Natural killer cell treated with Interleukin-12 subunit alpha and Interleukin-12 subunit beta and Interleukin-15 and Interleukin-18, amount 100 ng/mL, for 72 hours (primary cell): ENCODE measurements at places on chromosomes 13 and 19. TPM values are rescaled to one million over a fixed set of nuclear protein-coding genes. Genes with fewer than 3 reads are reported as not detected.

- no peaks in the 10 kb centered on the region for H3K27me3 ChIP-seq
- no peak for DNase-seq
- no peak overlapping the region for H3K27ac ChIP-seq
- no peaks in the 10 kb centered on the region for H3K4me1 ChIP-seq
- H3K36me3 ChIP-seq: no peaks in the 10 kb centered on the region
Observed at GRCh38 chr13:103908274-103908673, 842.1 kb upstream of the SLC10A2 start.

DNA sequence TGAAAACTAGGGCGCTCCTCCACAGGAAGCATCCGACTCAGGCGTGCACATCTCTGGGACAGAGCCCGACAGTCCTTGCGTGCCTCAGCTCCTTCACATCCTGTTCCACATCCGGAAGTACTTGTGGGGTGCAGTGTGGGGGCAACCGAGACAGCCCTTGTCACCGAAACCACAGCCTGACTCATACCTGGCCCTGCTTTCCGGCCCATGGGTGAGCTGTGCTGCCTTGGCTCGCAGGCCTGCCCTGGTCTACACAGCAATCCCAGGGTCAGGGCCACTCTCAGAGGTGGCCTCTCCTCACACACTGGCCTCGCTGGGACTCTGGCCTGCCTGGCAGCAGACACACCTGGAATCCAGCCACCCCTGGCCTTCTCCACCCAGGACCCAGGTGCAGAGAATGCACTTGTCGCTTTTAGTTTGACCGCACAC, 100.4 kb downstream of the STK24 start:
- H3K4me3 ChIP-seq: peak overlapping the region; percentile 81
- DNase-seq: peak; percentile 95
- H3K36me3 ChIP-seq: peaks cover 19% of the 10 kb centered on the region
- peak overlapping the region; percentile 88 for H3K27ac ChIP-seq
- peaks cover 55% of the 10 kb centered on the region for H3K4me1 ChIP-seq

Gene AMER2
- not detected for total RNA-seq

Gene EPSTI1
- 29.6 TPM for total RNA-seq

DNA sequence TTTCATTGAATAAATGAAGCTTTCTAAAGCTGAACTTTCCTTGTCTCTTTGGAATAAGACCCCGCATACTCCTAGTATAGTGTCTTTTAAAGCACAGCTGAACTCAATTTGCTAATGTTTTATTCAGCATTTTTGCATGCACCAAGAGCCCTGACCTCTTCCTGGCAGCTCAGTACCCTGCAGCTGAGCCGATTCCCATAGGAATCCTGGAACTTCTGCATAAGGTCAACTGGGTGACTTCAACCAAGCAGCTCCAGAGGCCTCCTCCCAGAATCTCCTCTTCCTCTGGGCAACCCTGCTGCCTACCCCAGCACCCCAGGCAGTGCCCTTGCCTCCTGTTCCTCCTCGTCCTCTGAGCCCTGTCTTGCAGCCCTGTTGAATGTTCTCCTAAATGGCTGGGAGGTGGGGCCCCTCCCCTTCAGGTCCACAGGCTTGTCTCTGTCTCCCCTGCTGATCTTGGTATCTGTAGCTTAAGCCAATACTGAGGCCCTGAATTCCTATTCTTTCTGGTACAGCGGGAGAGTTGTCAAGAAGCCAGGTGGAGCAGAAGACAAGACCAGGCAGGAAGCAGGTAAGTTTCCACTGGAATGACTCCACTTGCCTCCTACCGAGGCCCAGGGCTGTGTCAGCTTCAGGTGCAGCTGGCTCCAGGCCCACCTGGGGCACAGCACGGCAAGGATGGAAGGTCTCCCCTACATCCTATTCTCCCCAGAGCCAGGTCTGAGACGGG, 23.6 kb upstream of the CCDC124 start:
- H3K4me3 ChIP-seq: no peak overlapping the region
- peaks cover 7% of the 10 kb centered on the region for H3K27me3 ChIP-seq
- H3K4me1 ChIP-seq: no peaks in the 10 kb centered on the region
- no peak for DNase-seq

DNA sequence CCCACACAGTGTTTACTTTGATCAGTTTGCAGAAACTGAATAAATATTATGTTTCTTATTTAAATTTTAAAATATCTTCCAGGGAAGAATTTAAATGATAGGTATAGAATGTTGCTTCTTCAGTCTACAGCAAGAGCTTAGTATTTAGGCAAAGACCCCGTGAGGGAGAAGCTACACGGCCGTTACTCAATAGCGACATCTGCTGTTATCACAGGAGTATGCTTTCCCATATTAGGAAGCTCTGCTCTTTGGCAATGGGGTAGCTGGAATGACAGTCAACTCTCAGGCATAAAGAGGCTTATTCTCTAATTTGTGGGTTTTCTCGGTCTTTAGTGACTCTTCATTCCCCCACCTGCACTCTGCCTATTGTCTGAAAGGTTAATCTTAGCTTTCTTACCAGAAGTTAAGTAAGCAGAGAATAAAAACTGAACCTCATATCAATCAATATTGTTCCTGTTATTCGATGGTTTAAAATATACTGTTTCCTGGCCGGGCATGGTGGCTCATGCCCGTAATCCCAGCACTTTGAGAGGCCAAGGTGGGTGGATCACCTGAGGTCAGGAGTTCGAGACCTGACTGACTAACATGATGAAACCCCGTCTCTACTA, 13.2 kb upstream of the LHFPL6 start:
- no peak for DNase-seq
- H3K27me3 ChIP-seq: peaks cover 11% of the 10 kb centered on the region
- no peaks in the 10 kb centered on the region for H3K36me3 ChIP-seq
- H3K4me1 ChIP-seq: no peaks in the 10 kb centered on the region
- no peak overlapping the region for H3K4me3 ChIP-seq

- H3K27me3 ChIP-seq: peaks cover 33% of the 10 kb centered on the region
- DNase-seq: no peak
- H3K36me3 ChIP-seq: no peaks in the 10 kb centered on the region
Observed at GRCh38 chr19:41457241-41457640, 14.3 kb downstream of the ERICH4 start.

GRCh38 chr13:107799001-107799400, 416.3 kb downstream of the LIG4 start:
- H3K4me3 ChIP-seq: no peak overlapping the region
- H3K4me1 ChIP-seq: no peaks in the 10 kb centered on the region
- DNase-seq: no peak
- H3K36me3 ChIP-seq: no peaks in the 10 kb centered on the region

Gene CBLC
- not detected for total RNA-seq

- H3K27me3 ChIP-seq: peaks cover 52% of the 10 kb centered on the region
- H3K4me3 ChIP-seq: no peak overlapping the region
- no peaks in the 10 kb centered on the region for H3K36me3 ChIP-seq
- H3K27ac ChIP-seq: no peak overlapping the region
- no peaks in the 10 kb centered on the region for H3K4me1 ChIP-seq
Observed at GRCh38 chr19:50694815-50695145, 24.8 kb downstream of the SHANK1 start.

DNA sequence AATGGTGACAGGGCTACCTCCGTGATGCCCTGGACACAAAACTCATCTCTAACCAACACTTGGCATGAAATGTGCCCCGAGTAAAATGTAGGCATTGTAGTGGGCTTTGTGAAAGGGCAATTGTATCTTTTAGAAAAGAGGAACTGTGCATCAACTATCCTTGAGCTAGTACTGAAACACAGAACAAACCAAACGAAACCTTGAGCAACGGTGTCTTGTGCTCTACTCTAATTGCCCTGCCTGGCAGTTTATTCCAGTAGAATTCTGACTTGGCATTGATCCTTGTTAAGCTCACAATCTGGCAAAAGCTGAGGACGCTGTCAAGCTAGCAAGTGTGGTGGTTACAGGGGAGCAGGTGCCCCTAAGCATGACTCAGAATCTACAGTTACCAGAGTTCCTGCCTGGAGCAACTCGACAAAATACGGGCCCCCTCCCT, 707.1 kb upstream of the SPRY2 start:
- no peaks in the 10 kb centered on the region for H3K36me3 ChIP-seq
- H3K27ac ChIP-seq: no peak overlapping the region
- H3K4me1 ChIP-seq: no peaks in the 10 kb centered on the region
- H3K27me3 ChIP-seq: no peaks in the 10 kb centered on the region
- DNase-seq: no peak

- no peaks in the 10 kb centered on the region for H3K4me1 ChIP-seq
- H3K27me3 ChIP-seq: peaks cover 17% of the 10 kb centered on the region
- no peak overlapping the region for H3K4me3 ChIP-seq
- no peaks in the 10 kb centered on the region for H3K36me3 ChIP-seq
- no peak for DNase-seq
- H3K27ac ChIP-seq: no peak overlapping the region
Observed at GRCh38 chr13:110266983-110267382, 40.0 kb downstream of the COL4A1 start.

DNA sequence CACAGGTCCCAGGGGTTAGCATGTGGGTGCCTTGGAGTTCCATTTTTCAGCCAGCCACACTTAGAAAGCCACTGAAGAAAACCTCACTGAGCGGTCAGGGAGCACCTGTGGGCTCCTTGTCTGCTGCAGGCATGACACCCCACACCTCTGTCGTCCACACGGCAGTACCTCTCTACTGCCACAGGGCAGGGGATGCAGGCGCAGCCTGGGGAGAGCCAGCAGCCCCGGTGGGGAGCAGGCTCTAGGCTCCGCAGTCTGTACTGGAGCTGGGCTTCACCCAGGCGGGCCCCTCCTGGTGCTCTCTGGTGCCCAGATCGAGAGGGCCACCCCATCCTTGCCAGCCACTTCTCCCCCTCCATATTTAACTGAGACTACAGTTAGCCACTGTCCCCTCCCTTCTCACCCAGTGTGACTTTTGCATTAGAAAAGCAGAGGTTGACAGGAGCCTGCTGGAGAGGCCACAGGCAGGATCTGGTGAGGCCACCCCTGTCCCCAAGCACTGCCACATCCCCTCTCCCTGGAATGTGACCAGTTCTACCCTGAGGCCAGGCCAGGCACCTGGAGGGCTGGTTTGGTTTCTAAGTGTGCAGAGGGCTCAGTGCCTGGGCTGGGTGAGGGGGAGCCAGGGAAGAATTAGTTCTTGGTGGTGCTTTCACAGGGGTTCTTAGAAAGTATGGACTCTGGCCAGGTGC, 104.4 kb downstream of the KDM4B start:
- H3K4me3 ChIP-seq: peak overlapping the region; percentile 27
- no peaks in the 10 kb centered on the region for H3K27me3 ChIP-seq
- H3K36me3 ChIP-seq: no peaks in the 10 kb centered on the region

DNA sequence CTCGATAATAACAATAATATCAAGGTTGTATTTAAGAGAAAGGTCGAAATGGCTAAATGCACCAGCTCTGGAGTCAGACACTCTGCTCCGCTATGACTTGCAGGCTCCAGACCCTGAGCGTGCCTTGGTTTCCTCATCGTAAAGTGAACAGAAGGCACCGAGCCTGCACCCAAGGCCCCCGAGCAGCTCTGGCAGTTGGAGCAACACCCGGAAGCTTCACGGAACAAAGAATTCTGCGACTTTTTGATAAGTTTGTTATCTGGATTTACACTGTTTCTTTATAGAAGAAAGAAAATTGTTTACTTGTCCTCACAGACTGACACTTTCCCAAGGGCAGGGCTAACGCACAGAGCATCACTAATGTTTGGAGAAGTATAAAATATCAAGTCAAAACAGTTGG, 4.4 kb downstream of the GRTP1 start:
- H3K27ac ChIP-seq: no peak overlapping the region
- peaks cover 5% of the 10 kb centered on the region for H3K4me1 ChIP-seq
- H3K4me3 ChIP-seq: no peak overlapping the region
- DNase-seq: no peak
- peaks cover 6% of the 10 kb centered on the region for H3K27me3 ChIP-seq

Gene SMG9
- total RNA-seq: 103 TPM

DNA sequence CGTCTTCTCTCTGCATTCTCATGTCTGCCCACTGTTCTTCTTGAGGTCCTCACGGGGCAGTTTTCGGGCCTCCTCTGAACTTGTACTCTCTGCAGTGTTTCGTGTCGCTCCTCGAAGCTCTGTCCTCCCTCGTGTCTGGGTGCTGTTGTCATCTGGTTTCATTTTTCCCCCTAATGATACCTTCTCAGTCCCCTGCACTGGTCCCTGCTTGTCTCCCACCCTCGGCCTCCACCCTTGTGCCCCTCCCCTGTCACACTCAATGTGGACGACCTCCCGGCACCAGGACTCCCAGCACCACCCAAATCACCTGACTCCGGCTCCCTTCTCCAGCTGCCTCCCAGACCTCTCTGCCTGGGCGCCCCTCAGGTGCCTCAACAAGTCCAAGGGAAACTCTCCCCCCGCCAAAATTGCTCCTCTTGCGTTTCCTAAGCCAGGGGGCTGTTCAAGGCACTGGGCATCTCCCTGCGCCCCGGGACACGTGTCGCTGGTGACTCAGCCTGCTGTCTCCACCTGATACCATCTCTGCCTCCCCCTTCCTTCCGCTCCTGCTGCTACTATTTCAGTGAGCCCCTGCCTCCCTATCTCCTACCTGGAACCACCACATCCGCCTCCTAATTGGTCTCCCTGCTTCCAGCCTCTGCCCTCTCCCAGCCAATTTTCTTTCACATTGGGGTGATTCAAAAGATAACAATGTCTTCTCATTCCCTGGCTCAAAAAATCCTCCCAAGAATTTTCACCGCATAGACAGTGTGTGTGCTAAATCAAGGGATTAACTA, 49.5 kb downstream of the RFX2 start:
- peaks cover 28% of the 10 kb centered on the region for H3K27me3 ChIP-seq
- no peaks in the 10 kb centered on the region for H3K36me3 ChIP-seq
- DNase-seq: no peak
- peaks cover 20% of the 10 kb centered on the region for H3K4me1 ChIP-seq
- H3K4me3 ChIP-seq: peak overlapping the region; percentile 4
- no peak overlapping the region for H3K27ac ChIP-seq

Gene ERICH6B
- total RNA-seq: not detected

DNA sequence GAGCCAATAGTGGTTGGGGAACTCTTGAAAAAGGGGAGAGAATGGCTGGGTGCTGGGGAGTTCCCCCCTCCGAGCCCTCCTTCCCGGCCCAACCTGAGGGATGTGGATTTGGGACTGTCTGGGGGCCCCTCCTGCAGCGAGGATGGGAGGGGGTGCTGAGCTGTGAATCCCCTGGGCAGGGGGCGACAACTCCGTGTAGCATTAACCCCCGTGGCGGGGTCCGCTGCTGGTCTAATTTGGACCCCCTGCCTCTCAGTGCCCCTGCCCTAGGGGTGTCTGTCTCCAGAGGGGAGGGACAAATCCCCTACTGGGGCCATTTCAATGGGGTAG, 9.7 kb downstream of the MIDN start:
- H3K36me3 ChIP-seq: no peaks in the 10 kb centered on the region
- H3K4me3 ChIP-seq: peak overlapping the region; percentile 81
- no peaks in the 10 kb centered on the region for H3K27me3 ChIP-seq
- peaks cover 28% of the 10 kb centered on the region for H3K4me1 ChIP-seq
- DNase-seq: no peak
- peak overlapping the region; percentile 93 for H3K27ac ChIP-seq

DNA sequence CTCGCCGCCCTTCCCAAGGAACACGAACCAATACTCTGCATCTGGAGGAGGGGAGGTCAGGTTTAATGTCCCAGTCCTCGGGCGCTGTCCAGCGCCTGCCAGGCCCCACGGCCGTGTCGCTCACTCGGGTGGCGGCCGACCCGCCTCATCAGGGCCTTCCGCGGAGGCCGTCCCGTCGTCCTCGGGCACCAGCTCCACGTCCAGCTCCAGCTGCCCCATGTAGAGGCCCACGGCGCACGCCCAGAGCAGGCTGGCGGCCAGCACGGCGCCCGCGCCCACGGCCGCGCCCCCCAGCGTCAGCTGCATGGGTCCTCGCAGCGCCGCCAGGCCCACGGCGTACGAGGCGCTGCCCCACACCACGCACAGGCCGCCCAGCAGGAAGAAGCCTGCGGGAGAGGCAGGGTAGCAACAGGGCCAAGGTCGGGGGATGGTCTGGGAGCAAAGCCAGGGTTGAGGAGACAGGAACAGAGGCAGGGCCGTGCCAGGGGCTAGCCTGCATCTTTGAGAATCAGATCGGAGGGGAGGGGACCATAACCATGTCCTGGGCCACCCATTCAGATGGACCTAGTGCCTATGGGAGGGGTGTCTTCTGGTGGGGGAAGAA, 2.5 kb downstream of the TMEM160 start:
- H3K4me1 ChIP-seq: peaks cover 22% of the 10 kb centered on the region
- H3K27ac ChIP-seq: no peak overlapping the region
- no peaks in the 10 kb centered on the region for H3K27me3 ChIP-seq
- no peak for DNase-seq

Gene CEACAM8
- not detected for total RNA-seq
